ENCODE measurements at places on chromosomes 16 and 17. TPM values are rescaled to one million over a fixed set of nuclear protein-coding genes. Genes with fewer than 3 reads are reported as not detected.

DNA sequence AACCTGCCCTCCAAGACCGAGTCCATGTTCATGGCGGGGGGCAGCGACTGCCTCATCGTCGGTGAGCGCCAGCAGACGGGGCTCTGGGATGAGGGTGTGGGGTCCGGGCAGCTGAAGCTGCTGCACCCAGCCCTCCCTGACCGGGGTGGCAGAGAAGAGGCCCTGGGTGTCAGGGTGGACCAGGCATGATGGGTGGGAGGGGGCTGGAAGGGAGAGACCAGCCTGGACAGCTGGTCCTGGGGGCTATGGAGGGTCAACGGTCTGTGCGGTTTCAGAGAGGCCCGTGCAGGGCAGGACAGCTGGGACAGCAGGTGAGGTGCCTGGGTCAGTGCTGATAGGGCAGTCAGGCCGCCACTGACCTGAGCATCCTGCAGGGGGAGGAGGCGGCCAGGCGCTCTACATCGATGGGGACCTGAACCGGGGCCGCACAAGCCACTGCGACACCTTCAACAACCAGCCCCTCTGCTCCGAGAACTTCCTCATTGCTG, 13.3 kb upstream of the ATP6V0C start:
- DNase-seq = no peak

DNA sequence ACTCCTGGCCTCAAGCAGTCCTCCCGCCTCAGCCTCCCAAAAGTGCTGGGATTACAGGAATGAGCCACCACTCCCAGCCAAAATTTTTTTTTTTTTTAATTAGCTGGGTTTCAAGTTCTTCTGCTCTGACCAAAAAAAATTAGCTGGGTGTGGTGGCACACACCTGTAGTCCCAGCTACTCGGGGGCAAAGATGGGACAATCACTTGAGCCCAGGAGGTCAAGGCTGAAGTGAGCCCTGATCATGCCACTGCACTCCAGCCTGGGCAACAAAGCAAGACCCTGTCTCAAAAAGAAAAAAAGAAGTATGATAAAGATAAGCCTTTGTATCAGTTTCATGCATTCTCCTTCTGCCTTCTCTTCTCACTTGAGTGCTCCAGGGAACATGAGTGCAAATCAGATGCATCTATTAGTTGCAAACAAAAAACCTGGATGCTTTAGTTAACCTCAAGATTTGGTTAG, 1.9 kb downstream of the NQO1 start:
- no peak for DNase-seq

TMEM238L gene
- total RNA-seq = not detected

CIITA gene
- 1.4 TPM for total RNA-seq

DNA sequence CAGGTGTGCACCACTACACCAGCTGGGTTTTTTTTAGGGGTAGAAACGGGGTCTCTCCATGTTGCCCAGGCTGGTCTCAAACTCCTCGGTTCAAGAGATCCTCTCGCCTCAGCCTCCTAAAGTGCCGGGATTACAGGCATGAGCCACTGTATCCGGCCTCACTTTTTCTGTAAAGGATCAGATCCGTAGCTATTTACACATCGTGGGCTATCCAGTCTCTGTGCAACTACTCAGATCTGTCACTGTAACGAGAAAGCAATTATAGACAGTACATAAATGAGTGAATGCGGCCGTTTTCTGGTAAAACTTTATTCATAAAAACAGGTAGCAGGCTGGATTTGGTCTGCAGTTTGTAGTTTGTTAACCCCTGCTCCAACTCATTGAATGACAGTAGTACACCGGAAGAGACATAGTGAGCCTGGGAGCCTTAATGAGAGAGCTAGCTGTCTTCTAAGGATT, 44.5 kb downstream of the VMP1 start:
- DNase-seq = peak; percentile 46

KCNJ2 gene
- total RNA-seq = not detected
